ENCODE measurements at places on chromosomes 2 and 18.

DNA sequence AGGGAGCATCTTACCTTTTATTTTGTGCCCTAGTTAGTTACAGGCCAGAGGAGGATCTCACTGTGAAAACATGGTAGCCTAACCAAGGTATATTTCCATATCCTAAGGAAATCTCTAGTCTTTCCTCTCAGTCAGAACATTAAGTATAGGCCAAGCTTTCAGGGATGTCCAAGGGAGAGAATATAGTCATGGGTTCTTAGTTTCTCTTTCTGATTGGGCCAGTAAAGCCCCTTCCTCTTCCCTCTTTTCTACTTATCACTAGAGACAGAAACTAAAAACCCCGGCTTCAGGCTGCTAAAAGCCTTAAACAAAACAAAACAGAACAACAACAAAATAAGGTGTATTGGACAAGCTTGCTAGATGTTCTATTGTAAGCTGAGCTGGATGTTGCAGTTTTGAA, 44.3 kb upstream of the TNFRSF11A start:
- no peak for DNase-seq

GRCh38 chr2:19059076-19059475, 299.3 kb downstream of the OSR1 start:
- DNase-seq, result no peak

GRCh38 chr2:9800975-9801726, 42.1 kb upstream of the TAF1B start:
- peak; percentile 80 for DNase-seq

GRCh38 chr2:202442882-202443281, 66.8 kb downstream of the BMPR2 start:
- DNase-seq, result no peak

GRCh38 chr2:182744490-182744889, 28.4 kb downstream of the DNAJC10 start:
- no peak for DNase-seq

DNA sequence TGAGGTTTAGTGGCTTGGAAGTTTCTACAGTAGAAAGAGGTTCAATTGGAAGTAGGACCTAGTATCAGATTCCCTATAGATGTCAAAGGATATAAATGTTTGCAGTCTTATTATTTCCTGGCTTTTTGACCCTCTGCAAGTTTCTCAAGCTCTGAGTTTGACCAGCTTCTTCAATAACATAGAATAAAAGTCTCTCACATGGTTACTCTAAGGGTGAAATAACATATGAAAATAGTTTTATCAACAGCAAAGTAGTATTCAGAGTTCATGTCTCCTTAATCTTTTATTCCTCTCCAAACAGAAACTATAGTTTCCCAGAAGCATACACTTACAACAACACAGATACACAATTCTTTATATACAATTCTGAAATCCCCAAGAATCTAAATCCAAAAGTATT, 132.9 kb upstream of the RND3 start:
- no peak for DNase-seq

DNA sequence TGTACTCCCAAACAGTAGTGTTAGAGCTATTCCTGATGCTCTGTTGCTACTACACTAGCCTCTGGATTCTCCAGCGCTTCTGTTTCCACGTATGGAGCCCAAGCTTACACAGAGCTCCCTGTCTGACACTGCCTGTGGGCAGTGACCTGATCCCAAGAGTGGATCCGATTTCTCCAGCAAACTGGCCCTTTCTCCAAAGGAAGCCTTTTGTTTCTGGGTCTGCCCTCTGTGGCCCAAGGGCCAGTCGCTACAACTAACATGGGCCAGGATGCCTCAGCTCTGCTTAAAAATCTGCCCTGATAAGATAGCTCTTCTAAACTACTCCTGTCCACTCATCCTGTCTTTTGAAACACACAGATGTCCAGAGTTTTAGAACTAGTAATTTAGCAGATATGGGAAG, 172.6 kb upstream of the NRP2 start:
- no peak for DNase-seq

- no peak for DNase-seq
These were observed 729.7 kb upstream of the ID2 start for GRCh38 chr2:7952046-7952745.

GRCh38 chr2:203711399-203711798, 5.0 kb downstream of the CD28 start:
- no peak for DNase-seq

- DNase-seq, result no peak
These were observed 6.5 kb downstream of the SH3BP4 start for GRCh38 chr2:234958311-234958710.

DNA sequence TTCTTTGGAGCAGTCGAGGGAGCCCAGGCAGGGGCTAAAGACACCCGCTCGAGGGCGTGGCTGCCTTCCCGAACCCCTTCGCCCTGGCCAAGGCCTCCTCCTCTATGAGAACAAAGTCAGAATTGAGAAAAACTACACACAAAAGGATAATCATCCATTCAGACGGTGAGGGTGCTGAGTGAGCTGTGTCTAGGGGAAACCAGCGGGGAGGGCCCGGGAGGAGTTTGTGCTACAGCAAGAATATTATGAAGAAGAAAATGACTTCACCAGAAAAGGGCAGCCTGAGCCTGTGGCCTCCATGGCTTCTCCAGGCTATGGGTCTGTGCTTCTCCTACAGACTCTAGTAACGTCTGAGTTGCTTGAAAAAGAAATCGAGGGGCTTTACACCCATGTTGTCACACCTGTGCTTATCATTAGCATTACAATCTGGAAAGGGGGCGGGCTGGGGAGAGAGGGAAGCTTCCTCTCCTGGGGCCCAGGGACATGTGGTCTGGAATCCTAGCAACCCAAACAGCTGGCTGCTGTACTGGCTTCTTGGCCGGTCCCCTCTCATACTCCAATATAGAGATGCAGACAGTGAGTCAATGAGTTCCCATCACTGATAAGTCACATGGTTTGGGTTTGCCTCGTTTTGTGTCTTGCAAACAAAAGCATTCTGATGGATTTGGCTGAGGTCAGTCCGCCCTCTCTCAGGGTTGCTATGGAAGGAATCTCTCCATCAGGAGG, 52.0 kb upstream of the ARL4C start:
- no peak for DNase-seq

DNA sequence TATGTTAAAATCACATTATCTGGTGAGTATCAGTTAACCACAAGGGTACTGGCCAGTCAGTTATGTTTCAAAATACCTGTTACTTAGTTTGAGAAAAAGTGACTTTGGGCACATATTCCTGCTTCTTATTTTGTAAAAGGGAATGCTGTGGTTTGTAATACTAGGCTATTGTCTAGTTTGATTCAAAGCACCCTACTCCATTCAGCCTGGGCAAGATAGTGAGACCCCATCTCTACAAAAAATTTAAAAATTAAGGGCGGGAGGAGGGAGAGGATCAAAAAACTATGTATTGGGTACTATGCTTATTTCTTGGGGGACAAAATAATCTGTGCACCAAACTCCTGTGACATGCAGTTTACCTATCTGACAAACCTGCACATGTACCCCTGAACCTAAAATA, 18.9 kb downstream of the MBD5 start:
- no peak for DNase-seq

- DNase-seq, result peak; percentile 58
These were observed 49.1 kb upstream of the CTDP1 start for GRCh38 chr18:79630281-79631095.

DNA sequence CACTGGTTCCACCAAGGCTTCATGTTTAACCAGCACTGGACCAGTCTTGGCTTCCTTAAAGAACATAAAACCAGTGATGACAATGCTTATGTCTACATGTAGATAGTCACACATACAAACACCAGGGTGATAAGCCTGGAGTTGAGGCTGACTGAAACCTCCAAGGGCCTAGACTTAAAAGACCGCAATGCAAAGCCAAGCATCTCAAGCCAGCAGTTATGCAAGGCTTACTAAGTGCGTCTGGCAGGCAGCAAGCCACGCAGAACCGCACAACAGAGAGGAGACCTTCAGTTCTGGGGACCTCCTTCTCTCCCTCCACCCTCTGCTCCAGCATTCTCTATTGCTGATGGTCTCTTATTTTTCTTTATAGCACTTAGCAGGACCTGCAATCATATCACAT, 63.2 kb upstream of the ACAA2 start:
- DNase-seq, result no peak

DNA sequence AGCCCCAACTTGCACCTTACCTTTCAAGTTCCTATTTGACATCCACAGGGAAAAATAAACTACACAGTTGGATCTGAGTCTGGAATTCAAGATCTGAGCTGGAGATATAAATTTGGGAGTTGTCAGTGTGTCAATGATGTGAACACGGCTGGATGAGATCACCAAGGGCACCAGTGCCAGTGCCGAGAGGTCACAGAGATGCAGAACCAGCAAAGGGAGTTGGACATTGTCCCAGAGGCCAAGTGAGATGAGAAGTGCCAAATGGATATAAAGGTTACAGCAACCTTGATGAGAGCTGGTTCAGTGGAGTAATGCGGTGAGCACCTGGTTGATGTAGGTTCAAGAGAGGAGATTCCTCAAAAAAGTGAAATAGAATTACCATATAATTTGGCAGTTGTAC, 24.8 kb downstream of the LRRFIP1 start:
- no peak for DNase-seq

DNA sequence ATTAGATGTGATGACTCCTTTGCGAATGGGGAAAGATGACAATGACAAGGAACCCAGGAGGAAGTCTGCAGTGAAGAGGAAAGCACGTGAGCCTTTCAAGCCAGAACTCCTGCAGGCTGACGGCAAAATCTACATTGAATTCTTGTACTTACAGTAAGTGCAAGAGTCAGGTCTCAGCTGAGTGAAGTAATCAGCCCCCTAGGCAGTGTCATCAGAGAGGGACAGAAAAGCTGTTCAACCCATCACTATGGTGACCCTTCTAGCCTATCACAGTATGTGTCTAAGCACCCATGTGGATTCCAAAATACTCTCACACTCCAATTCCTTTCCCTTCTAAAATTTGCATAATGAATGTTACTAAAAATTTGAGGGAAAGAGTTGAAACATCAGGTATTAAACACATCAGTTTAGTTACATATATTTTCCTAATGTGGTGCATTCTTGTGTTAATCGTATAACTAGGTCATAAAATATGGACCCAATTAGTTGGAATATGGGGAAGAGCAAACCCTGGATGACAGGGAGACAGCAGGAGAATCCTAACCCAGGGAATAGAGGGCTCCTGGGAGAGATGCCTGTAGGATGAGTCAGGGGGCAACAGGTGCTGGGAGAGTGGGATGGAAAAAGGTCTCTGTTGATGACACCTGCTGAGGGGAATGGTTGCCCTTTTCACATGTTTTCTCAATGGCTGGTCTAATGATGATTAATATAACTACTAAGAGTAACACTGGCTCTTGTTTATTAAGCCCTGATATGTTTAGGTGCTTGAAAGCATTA, 39.5 kb downstream of the VWC2L start:
- no peak for DNase-seq

- DNase-seq, result peak; percentile 92
These were observed at the start of gene ASB1 for GRCh38 chr2:238426568-238427434. TSS of gene ASB1 (plus strand) at chr2:238426927. CDS start at chr2:238427071, 144 bp downstream.

DNA sequence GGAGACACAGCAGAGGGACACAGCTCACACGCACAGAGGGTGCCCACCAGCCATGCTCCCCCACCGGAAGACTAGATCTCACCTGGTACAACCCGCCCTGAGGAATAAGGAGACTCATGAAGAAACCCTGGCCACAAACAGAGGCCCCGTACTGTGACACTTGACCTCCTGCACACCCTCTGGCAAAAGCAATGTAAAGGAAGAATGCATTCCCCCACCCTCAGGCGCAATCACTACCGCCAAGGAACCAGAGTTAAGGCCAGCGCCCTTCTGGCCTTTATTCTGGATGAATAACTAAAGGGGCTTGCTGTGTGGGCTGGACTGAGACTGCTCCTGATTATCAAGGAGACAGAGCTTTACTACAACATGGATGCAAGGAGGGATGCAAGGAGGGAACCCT, 509.2 kb upstream of the SPHKAP start:
- DNase-seq, result no peak

DNA sequence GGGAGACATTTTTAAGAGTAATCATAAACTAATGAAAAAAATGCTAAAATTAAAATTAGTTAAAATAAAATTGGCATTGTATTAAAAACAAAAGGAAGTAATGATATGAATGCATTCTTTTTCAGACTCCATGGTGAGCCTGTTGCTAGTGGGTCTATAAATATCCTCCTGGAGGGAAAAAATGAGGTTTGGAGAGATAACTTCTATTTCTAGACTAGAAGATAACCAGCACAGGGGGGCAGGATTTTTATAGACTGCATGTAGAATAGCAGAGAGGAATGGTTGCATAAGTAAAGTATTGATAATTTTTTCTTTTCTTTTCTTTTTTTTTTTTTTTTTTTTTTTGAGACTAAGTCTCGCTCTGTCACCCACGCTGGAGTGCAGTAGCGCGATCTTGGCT, 835.8 kb upstream of the VRK2 start:
- DNase-seq, result no peak

DNA sequence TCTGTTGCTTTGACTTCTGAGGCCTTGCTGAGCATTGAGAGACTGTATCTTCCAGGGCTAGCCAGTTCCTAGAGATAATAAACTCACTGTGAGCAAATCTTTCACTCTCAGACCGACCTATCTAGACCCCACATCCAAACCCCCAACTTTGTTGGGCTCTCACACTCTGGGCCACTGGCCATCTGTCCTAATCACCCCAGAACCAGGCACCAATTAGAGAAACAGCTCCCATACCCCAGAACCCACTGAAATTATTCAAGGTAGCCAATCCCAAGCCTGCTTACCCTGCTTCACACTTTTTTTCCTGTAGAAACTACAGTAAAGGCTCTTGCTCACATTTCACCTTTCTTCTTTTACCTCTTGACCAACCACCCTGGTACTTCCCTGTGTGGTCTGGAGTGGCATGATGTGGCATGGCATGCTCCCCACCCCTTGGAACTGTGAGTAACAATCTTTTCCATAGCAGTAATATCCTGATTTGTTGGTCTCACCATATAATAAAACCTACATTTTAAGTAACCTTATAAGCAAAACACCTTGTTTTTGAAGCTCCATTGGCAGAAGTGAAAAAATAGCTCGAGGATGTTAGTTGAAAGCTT, 55.2 kb downstream of the ANKRD12 start:
- no peak for DNase-seq

- no peak for DNase-seq
These were observed 698.1 kb upstream of the NXPH2 start for GRCh38 chr2:139478165-139478914.

GRCh38 chr18:49562481-49563129, 748 bp downstream of the LIPG start:
- no peak for DNase-seq

- DNase-seq, result peak; percentile 93
These were observed 108.7 kb downstream of the EN1 start for GRCh38 chr2:118738524-118739308.

DNA sequence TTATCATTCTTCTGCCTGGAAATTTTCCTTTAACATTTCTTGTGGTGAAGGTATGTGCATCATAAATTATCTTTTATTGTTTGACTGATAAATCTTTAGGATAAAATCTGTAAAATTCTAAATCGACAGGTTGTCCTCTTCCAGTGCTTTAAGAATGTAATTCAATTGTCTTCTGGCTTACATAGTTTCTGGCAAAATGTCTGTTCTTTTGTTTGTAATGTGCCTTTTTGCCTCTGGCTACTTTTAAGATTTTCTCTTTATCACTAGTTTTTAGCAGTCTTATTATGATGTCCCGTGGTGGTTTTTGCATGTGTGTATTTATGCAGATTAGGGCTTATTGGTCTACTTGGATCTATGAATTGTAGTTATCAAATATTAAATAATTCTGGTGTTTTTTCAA, 203.6 kb upstream of the COPS8 start:
- DNase-seq, result no peak

Measured in EL (cell line).